ENCODE measurements at places on chromosomes 12 and 14. TPM values are rescaled to one million over a fixed set of nuclear protein-coding genes. Genes with fewer than 3 reads are reported as not detected.

- no peak for DNase-seq
These were observed 4.5 kb upstream of the TBC1D30 start for GRCh38 chr12:64819816-64820402.

Gene DTX1
- 8.6 TPM for total RNA-seq

Gene CAND1
- total RNA-seq = 271 TPM

- no peak for DNase-seq
These were observed 74.0 kb upstream of the EIF5 start for GRCh38 chr14:103259801-103260628.

DNA sequence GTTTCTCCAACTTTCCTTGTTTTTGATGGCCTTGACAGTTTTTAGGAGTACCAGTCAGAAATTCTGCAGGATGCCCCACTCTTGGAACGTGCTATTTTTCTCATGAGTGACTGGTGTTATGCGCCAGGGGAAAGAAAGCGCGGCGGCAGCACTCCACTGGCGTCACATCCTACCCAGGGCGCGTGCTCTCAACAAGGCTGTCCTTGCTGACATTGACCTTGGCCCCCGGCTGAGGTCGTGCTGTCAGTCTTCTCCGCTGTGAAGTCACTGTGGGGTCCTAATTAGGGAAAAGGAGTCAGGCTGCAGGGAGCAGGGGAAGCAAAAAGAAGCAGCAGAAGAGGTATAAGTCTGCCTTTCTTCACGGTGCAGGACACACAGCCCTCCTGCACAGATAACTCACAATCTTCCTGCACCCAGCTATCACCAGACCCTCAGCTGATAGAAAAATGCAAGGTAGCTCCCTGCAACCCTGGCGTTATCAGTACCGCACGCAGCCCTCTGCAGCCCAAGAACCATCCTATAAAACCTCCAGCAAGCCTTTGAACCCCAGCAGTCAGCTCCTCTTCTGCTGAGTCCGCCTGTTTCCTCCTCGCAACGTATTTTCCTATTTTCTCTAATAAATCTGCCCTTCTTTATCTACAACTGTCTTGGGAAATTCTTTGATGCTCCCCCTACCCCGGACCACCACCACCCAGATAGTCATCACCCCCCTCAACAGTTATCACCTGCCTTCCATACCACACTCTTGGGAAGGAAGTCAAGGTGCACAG, 48.0 kb upstream of the C14orf180 start:
- DNase-seq = peak; percentile 26

DNA sequence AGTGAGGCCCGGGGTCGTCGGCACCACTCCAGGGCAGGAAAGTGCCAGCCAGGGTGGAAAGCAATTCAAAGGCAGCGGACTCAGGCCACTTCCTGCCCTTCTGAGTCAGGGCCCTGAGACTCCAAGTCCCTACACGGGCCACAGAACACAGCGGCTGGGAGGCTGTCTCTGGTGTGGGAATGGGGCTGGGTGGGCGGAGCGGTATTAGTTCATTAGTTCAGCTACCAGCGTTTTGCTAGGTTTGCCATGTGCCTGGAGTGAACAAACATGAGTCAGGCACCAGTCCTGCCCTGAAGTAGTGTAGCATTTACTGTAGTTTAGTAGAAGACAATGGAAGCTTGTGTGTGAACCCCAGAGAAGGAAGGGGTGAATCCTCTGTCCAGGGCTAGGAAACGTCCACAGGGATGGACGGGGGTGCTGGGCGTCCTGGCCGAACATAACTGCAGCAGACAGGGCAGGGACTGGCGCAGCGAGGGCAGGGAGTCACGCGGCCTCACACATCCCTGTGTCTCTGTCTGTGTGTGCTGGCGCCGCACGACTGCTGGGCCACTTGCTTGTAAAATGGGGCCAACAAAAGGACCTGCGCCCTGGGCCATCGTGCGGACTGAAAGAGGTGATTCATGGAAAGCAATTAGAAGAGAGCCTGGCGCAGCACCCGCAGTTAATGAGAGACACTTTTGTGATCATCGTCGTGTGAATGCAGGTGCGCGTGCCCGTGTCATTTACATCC, 186.4 kb upstream of the PRMT8 start:
- no peak for DNase-seq

- no peak for DNase-seq
These were observed 48.8 kb downstream of the CIT start for GRCh38 chr12:119828300-119828699.

DNA sequence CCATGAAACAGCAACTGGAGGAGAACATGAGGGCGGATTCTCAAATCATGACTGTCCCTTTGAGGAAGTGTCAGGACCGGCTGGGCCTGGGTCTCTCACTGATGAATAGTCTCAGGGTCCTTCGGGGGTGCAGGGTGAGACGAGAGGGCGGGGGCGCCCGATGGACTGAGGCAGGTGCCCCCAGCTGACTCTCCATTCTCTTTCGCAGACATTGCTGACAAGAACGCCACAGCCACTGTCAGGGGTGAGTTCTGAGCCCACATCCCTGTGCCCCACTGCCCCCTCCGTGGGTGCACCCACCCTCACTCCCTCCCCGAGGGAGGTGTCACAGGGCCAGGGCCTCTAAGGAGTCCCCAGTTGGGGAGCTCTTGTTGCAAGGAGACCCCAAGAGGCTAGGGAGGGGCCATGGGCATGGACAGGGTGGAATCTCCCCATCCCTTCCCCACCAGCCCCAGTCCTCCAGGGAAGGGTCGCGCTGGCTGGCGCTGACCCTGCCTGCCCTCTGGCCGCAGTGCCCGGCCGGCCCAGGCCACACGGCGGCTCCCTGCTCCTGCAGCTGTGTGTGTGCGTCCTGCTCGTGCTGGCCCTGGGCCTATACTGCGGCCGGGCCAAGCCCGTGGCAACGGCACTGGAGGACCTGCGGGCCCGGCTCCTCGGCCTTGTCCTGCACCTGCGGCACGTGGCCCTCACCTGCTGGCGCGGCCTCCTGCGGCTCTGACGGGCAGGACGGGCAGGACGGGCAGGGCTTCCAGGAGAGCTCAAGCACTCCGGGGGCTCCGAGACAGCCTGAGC, 8.7 kb downstream of the C14orf180 start:
- no peak for DNase-seq

Gene HVCN1
- 5.8 TPM for total RNA-seq

- DNase-seq = no peak
These were observed 4.6 kb downstream of the IFI27L2 start for GRCh38 chr14:94124582-94125377.

GRCh38 chr12:24227551-24227950, 278.1 kb upstream of the SOX5 start:
- DNase-seq = no peak

DNA sequence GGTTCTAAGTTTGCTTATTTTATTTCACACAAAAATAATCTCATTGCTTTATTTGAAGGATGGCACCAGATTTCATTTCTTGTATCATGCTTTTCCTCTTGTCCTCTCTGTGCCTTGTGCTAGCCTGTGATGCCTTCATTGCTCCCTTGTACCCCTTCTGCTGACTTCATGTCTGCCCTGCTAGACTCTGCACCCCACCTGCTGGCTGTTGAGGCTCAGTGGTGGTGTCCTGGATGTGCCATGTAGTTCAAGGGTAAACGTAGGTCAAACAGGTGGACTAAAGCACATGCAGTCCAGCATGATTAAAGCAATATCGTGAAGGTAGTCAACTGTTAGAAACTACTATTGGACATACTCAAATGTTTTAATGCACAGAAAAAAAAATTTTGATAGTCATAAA, 21.6 kb downstream of the MRPS35 start:
- no peak for DNase-seq

Gene BRAP
- 20.1 TPM for total RNA-seq

DNA sequence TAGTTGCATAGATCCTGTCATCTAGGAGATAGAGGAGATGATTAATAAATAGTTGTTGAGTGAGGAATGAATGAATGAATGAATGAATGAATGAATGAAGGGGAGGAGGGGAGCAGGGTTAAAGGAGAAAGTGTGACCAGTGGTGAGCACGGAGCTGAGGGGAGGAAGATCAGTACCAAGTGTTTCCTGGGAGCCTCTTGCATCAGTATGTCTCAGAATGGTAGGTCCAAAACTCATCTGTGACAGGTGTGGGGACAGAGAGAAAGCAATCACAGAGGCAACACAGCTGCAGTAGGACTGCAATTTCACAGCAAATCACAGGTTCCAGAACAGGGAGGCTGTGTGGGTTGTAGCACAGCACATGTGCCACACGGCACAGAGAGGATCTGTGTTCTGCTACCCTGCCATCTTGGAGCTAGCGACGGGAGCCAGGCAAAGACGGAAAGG, 14.5 kb upstream of the TNFRSF1A start:
- no peak for DNase-seq

DNA sequence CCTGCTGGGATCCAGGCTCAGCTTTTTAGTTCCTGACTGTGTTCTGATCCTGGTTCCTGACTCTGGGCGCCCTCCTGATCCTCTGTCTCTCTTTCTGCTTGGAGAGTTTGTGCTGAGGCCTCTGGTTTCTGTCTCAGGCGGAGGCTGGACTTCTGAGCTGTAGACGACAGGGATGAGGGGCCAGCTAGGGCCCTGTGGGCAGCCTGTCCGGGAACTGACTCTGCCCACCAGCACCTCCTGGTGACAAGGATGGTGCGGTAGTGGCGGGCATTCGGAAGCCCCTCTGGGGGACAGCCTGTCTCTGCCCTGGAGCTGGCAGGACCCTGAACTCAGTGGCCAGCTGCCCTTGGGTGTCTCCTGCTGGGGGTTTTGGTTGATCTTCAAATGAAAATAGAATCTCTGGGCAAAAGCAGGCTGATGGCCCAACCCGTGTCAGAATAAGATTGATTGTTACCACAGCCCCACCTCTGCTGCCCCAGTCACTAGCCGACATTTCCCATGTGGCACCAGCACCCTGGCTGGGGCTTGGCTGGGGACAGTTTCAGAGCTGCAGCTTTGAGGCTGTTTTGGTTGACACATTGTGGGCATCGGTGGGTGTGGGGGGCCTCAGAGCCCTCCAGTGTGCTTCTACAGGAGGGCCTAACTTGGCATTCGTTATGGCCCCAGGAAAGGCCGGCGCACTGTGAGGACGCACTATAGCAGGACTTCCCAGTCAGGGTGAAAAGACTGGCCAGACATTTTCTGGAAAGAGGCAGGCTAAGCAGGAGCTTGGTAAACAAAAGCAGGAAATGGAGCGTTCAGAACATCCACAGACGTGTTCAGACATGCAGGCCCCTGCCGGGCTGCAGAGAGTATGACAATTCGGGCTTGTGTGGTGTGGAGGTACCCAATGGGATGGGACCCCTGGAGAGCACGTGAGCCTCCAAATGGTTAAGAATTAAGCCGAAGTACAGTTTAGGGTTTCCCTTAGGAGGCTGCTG, 16.2 kb downstream of the KRT80 start:
- DNase-seq = no peak

DNA sequence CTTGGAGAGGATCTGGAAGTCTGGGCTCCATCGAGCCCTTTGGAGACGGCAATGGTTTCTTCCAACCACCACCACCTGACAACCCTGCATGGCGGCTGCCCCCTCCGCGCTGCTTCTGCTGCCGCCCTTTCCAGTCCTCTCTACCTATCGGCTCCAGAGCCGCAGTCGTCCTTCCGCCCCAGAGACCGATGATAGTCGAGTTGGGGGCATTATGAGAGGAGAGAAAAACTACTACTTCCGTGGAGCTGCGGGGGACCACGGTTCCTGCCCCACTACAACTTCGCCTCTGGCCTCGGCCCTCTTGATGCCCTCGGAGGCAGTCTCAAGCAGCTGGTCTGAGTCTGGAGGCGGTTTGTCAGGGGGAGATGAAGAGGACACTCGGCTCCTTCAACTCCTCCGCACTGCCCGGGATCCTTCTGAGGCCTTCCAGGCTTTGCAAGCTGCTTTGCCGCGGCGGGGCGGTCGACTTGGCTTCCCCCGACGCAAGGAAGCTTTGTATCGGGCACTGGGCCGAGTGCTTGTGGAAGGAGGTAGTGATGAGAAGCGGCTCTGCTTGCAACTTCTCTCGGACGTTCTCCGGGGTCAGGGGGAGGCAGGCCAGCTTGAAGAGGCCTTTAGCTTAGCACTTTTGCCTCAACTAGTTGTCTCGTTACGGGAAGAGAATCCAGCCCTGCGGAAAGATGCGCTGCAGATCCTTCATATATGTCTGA, 499 bp downstream of the TOGARAM1 start:
- no peak for DNase-seq

Gene YBX3
- total RNA-seq = 480 TPM

DNA sequence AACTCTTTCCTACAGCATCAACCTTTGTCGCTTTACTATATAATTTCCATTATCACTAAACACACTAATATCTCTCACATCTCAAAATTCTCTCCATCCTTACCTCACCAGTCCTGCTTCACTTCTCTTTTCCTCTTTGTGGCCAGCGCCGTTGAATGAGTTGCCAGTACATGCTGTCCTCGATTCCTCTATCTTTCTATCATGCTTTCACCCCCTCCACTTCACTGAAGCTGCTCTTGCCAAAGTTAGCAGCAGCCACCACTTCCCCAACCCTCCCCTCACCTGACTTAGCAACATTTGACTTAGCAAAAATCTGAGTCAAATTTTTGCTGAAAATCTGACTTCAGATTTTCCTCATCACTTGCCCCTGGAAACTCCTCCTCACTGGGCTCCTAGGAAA, 210.4 kb downstream of the ANO6 start:
- no peak for DNase-seq

- no peak for DNase-seq
These were observed 110.9 kb upstream of the DNM1L start for GRCh38 chr12:32568228-32568627.

GRCh38 chr14:76842414-76842813, 16.2 kb downstream of the LRRC74A start:
- DNase-seq = no peak

GRCh38 chr12:113299619-113300237, 35.2 kb downstream of the SLC8B1 start:
- DNase-seq = peak; percentile 49

- no peak for DNase-seq
These were observed 626 bp downstream of the TXNDC16 start for GRCh38 chr14:52551696-52552062.

- peak; percentile 34 for DNase-seq
These were observed 50.8 kb downstream of the EID3 start for GRCh38 chr12:104354167-104354867.

- no peak for DNase-seq
These were observed 751.7 kb downstream of the NRXN3 start for GRCh38 chr14:78921856-78922255.

- peak; percentile 50 for DNase-seq
These were observed 38.7 kb upstream of the CRY1 start for GRCh38 chr12:107131832-107132616.

Gene SNRNP35
- total RNA-seq = 16.9 TPM

Gene SAMD15
- 0.99 TPM for total RNA-seq

Gene CCDC38
- total RNA-seq = not detected

GRCh38 chr14:74634964-74635363, 22.9 kb upstream of the LTBP2 start:
- no peak for DNase-seq

GRCh38 chr12:32567296-32567674, 111.8 kb upstream of the DNM1L start:
- DNase-seq = no peak

GRCh38 chr14:104954746-104955395, 23.3 kb downstream of the AHNAK2 start:
- no peak for DNase-seq
